ENCODE measurements at places on chromosomes 5 and 9. TPM values are rescaled to one million over a fixed set of nuclear protein-coding genes. Genes with fewer than 3 reads are reported as not detected.
A peak's percentile ranks its signal among the peaks of the same experiment; 100 is the strongest.

Gene KCNV2
- not detected for total RNA-seq

GRCh38 chr9:38207247-38207778, 138.3 kb upstream of the SHB start:
- DNase-seq, result no peak

DNA sequence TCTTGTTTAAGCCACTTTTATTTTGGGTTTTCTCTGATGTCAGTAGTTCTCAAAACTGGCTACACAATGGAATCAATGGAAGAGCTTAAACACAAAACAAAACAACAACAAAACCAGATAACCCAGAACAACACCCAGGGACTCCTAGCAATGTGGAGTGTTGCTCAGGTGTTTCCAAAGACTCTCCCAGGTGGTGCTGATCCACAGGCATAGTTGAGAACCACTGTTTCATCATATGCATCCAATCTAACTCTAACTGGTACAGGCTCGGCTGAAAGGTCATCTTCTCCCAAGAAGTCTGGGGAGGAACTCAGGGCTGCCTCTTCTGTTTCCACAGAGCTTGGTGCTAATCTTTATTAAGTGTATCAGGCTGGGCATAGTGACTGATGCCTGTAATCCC, 5.4 kb upstream of the ALDH1B1 start:
- no peak for DNase-seq

- DNase-seq, result no peak
Measured at GRCh38 chr5:147685993-147686392, 96.5 kb downstream of the JAKMIP2 start.

DNA sequence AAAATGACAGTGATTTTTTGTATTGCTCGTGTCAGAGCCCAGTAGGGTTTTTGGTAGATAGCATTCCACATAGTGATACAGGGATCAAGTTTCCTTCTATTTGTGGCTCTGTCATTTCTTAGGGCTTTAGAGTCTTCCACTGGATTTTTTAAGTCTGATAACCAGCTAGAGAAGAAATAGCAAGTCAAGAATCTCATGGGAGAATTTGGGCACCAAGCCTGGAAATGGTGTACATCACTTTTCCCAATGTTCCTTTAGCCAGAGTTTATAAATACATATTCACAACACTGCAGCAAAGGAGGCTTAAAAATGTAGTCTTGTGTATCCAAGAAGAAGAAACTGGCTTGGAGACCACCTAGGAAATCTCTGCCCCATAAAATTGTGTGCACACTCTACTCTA, 647.1 kb upstream of the KLF4 start:
- DNase-seq, result no peak

DNA sequence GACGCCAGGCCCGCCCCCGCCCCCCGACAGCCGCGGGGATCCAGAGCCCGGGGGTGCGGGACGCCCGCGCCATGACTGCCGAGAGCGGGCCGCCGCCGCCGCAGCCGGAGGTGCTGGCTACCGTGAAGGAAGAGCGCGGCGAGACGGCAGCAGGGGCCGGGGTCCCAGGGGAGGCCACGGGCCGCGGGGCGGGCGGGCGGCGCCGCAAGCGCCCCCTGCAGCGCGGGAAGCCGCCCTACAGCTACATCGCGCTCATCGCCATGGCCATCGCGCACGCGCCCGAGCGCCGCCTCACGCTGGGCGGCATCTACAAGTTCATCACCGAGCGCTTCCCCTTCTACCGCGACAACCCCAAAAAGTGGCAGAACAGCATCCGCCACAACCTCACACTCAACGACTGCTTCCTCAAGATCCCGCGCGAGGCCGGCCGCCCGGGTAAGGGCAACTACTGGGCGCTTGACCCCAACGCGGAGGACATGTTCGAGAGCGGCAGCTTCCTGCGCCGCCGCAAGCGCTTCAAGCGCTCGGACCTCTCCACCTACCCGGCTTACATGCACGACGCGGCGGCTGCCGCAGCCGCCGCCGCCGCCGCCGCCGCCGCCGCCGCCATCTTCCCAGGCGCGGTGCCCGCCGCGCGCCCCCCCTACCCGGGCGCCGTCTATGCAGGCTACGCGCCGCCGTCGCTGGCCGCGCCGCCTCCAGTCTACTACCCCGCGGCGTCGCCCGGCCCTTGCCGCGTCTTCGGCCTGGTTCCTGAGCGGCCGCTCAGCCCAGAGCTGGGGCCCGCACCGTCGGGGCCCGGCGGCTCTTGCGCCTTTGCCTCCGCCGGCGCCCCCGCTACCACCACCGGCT, 1.0 kb downstream of the FOXE1 start:
- no peak for DNase-seq

DNA sequence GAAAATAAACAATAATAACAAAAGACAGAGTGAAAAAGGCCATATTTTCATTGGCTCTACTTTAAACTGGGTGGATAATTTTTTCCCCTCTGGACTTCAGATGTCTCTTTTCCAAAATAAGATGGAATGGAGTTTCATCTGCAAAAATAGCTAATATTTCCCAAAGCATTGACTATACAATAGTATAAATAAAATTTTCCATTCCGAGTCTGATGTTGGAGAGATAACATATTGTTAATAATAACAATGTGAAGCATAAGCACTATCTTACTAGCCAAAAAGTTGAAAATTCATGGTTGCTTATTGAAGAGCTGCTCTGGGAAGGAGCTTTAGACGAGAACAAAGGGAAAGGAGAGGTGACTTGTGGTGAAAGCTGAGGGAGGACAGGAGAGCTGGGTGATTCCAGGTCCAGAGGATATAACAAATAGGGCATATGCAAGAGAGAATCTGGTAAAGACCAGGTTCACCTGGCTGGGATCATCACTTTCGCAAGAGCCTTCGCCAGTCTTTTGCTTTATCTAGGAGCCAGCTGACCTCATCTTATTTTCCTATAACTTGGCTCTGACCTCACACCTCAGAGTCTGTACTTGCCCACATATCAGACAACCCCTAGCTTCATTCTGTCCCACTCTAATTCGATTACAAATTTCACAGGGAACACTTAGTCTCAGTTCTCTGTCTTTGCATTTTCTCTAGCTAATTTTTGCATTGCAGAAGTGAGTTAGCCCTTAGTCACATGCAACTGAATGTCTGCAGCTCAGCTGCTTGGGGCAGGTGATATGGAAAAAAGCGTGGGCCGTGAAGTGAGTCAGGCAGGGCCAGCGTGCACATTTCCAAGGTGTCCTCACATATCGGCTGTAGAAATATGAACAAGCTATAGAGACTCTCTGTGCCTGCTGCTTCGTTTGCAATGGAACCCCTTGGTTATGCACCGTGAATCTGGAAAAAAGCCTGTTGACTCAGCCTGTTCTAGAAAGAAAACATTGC, 7.6 kb upstream of the ZNF474 start:
- no peak for DNase-seq

- no peak for DNase-seq
Measured at GRCh38 chr9:112059145-112059965, 115.7 kb downstream of the SUSD1 start.

Gene UAP1L1
- total RNA-seq, result 4.0 TPM

DNA sequence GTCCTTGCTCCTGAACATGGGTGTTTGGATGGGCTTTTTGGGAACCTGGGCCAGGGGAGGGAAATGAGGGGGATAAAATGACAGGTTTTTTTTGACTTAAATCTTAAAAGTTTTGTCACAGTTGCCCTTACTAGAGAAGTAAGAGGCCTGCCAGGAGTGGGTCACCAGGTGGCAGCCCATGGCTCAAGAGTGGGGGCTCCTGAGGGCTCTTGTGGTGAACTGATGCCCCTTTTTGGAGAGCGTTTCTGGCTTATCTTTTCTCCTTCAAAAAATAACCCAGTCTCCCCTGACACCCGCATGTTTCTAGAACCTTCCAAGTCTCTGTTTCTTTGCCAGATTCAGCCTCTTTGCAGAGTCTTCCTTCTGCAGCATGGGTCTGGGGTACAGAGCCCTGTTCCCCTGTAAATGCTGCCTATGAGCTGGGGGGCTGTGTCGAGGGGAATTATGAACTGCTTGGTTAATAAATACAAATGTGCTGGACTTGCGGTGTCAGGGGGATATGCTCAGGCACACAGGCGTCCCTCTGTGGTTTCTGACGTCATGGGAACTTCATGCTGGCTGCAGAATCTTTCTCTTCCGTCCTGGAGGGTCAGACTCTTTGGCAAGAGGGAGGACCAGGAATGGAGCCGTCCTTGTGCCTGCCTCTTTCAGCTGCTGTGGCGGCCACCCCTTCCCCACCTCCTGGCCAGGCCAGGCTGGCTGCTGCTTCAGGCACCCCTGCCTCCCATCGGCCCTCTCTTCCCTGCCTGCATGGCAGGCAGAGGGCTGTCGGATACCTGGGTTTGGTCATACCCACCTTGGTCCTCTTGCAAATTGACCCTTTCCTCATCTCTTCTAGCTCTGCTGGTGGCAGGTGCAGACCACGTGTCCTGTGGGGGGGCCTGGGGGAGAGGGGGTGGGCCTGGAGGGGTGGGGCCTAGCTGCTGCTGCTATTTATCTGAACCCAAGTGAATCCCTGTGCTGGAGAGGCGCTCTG, 30.1 kb downstream of the PTPA start:
- no peak for DNase-seq

Gene SREK1
- total RNA-seq, result 236 TPM

GRCh38 chr9:5832071-5832537, 813 bp downstream of the ERMP1 start:
- no peak for DNase-seq

GRCh38 chr5:6728011-6728794, 15.0 kb downstream of the TENT4A start:
- DNase-seq, result no peak

- DNase-seq, result no peak
Measured at GRCh38 chr5:149902177-149902576, 42.4 kb downstream of the PDE6A start.

Gene LCN15
- total RNA-seq, result not detected

- DNase-seq, result no peak
Measured at GRCh38 chr5:96641368-96642280, 20.6 kb upstream of the CAST start.

Gene ARSI
- total RNA-seq, result 16.8 TPM

DNA sequence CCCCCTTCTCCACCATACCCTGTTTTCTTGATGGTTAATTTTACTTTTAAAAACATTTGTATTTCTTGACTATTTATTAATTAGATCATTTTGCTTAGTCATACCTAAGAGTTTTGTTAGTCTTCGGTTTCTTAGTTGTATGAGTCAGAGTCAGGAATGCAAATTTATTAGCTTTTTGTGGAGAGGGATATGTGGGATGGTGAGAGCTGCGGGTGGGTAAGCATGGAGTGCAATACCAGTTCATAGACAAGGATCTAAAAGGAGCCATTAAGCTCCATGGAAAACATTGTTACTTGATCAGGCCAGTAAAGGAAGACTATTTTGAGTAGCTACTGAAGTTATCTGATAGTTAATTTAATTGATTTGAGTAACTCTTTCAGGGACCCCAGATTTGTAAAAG, 77.5 kb downstream of the ZSWIM6 start:
- peak; percentile 45 for DNase-seq

Gene LCN2
- total RNA-seq, result 1.9 TPM

- no peak for DNase-seq
Measured at GRCh38 chr5:9447691-9448090, 98.2 kb downstream of the SEMA5A start.

- DNase-seq, result no peak
Measured at GRCh38 chr5:161414037-161414436, 132.5 kb downstream of the GABRB2 start.

- no peak for DNase-seq
Measured at GRCh38 chr5:54171645-54172384, 138.6 kb downstream of the ARL15 start.

Gene GMCL2
- total RNA-seq, result 0.16 TPM

- DNase-seq, result no peak
Measured at GRCh38 chr9:1354086-1354485, 303.9 kb downstream of the DMRT2 start.

Gene DMGDH
- total RNA-seq, result 3.1 TPM

Gene MARCHF3
- 8.6 TPM for total RNA-seq

GRCh38 chr5:178182158-178182876, 4.9 kb downstream of the GMCL2 start:
- DNase-seq, result no peak
